ENCODE measurements at places on chromosomes 6 and 20. TPM values are rescaled to one million over a fixed set of nuclear protein-coding genes. Genes with fewer than 3 reads are reported as not detected.
A peak's percentile ranks its signal among the peaks of the same experiment; 100 is the strongest.

DNA sequence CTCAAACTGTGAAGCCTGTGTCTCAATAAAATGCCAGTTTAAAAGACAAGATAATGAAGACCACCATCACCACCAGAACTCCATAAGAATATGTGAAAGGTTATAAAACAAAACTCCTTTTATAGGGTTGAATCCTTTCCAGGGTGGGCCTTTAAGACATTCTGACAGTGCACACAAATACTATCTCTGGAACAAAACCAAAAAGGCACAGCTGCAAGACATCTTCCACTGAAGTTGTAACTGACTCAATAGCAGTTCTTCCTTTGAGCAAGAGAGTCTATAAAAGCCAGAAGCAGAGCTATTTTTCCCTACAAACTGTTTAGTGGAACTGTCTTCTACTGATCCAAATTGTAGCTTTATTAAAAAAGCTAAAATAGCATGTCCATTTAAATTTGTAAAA is 81.6 kb downstream of the EPB41L2 start:
- DNase-seq: no peak
- peaks cover 7% of the 10 kb centered on the region for H3K4me1 ChIP-seq
- H3K27ac ChIP-seq: peak overlapping the region; percentile 27
- H3K27me3 ChIP-seq: no peaks in the 10 kb centered on the region
- no peak overlapping the region for H3K4me3 ChIP-seq
- peaks cover 8% of the 10 kb centered on the region for H3K36me3 ChIP-seq

GRCh38 chr20:37291724-37292126 is 2.3 kb downstream of the MANBAL start:
- H3K36me3 ChIP-seq: peaks cover 27% of the 10 kb centered on the region
- H3K27ac ChIP-seq: no peak overlapping the region
- H3K4me1 ChIP-seq: peaks cover 16% of the 10 kb centered on the region
- peak overlapping the region; percentile 35 for H3K4me3 ChIP-seq
- no peaks in the 10 kb centered on the region for H3K27me3 ChIP-seq

GRCh38 chr20:48246061-48246790 is 460.9 kb upstream of the SULF2 start:
- H3K4me1 ChIP-seq: peaks cover 1% of the 10 kb centered on the region
- no peak overlapping the region for H3K27ac ChIP-seq

DNA sequence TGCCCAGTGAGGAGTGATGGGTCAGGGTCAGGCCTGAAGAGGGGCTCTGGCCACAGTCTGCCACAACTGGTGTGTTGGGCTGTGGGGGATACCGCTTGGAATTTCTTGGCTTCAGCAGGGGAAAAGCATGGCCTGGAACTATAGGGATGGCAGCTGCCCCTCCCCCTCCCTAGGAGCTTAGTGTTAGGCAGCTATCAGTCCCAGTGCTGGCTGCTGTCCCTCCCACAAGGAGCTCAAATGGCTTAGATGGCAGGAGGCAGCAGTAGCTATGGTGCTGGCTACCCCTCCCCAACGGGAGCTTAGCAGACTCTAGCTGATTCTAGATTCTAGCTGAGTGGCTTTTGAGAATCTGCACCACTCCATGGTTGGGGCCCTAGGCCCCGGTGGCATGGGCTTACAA is 414.5 kb upstream of the HSF2 start:
- no peaks in the 10 kb centered on the region for H3K36me3 ChIP-seq
- H3K27ac ChIP-seq: no peak overlapping the region
- no peak overlapping the region for H3K4me3 ChIP-seq
- no peak for DNase-seq
- H3K4me1 ChIP-seq: no peaks in the 10 kb centered on the region

DNA sequence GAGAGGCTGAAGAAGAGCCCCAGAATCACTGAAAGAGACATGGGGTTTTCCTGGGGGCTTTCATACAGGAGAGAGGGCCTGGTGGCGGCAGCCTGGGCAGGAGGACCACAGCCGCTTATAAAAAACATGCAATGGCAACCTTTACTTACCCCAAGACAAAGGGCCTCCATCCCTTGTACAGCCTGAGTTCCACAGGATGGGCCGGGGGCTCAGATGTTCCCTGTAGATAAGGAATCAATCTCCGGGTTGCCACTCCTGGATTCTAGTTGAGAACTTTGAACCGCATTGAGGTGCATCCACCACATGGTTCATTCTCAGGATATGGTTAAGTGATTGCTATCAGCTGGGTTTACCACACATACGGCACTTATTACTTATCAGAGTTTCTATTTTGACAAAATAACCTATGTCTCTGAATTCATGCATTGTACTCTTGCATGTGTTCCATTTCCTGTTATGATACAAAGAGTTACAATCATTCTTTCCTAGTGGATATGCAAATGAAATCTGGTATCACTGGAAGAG is 677.6 kb downstream of the KIF16B start:
- H3K27ac ChIP-seq: no peak overlapping the region
- H3K4me1 ChIP-seq: no peaks in the 10 kb centered on the region
- H3K27me3 ChIP-seq: no peaks in the 10 kb centered on the region
- DNase-seq: no peak

DNA sequence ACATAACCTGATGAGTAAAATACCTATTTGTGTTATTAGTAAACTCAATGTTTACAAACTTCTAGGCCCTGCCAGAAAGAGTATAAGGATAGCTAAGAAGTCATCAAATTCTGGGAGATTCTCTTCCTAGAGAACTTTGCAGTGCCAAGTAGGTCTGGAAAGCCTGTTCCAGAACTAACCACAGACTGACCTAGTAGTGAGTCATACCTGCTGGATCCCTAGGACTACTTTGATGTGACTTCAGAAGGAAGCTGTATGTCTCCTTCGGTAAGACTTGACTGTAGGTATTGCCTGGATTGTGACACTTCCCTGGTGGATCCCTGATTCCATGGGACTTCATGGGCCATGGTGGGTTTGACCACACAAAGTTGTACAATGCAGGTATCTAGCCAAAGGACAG is 131.7 kb downstream of the DNAH8 start:
- H3K27me3 ChIP-seq: peaks cover 10% of the 10 kb centered on the region
- H3K36me3 ChIP-seq: no peaks in the 10 kb centered on the region
- H3K4me1 ChIP-seq: no peaks in the 10 kb centered on the region
- no peak overlapping the region for H3K4me3 ChIP-seq
- H3K27ac ChIP-seq: no peak overlapping the region

GRCh38 chr6:30283761-30284160 is 43.0 kb upstream of the TRIM39 start:
- no peaks in the 10 kb centered on the region for H3K27me3 ChIP-seq
- H3K27ac ChIP-seq: no peak overlapping the region
- H3K4me1 ChIP-seq: no peaks in the 10 kb centered on the region
- H3K4me3 ChIP-seq: no peak overlapping the region

DNA sequence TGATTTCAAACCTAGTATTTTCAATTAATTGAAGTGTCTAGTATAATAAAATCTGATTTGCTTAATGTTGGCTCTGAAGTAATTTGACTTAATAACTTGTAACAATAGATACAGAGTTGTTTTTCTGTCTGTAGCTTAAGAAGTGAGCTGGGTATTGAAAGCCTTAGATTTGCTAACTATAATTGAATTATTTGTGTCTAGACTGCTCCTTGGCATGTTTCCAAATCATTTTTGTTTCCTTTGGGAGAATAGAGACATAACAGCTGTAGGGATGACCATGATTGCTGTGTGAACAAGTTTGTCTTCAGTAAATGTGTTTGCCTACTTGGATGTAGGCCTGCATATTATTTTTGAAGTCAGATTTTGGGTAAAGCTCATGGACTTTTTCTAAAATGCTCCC is 115.4 kb downstream of the SCAF8 start:
- H3K4me1 ChIP-seq: peaks cover 48% of the 10 kb centered on the region
- H3K36me3 ChIP-seq: peaks cover 14% of the 10 kb centered on the region
- H3K27me3 ChIP-seq: no peaks in the 10 kb centered on the region
- H3K4me3 ChIP-seq: no peak overlapping the region
- DNase-seq: no peak
- peak overlapping the region; percentile 79 for H3K27ac ChIP-seq

- peaks cover 5% of the 10 kb centered on the region for H3K4me1 ChIP-seq
- peaks cover 10% of the 10 kb centered on the region for H3K27me3 ChIP-seq
- H3K4me3 ChIP-seq: no peak overlapping the region
- no peak overlapping the region for H3K27ac ChIP-seq
Observed at GRCh38 chr6:106112433-106112832, 26.3 kb downstream of the PRDM1 start.

- peak overlapping the region; percentile 24 for H3K27ac ChIP-seq
- no peak overlapping the region for H3K4me3 ChIP-seq
- peaks cover 31% of the 10 kb centered on the region for H3K4me1 ChIP-seq
- no peak for DNase-seq
Observed at GRCh38 chr6:22614547-22614946, 45.2 kb downstream of the HDGFL1 start.

PROCR gene
- 4.0 TPM for total RNA-seq

RIMS4 gene
- 1.6 TPM for total RNA-seq

EFCAB8 gene
- 0.51 TPM for total RNA-seq

GGTLC1 gene
- total RNA-seq: not detected

SEL1L2 gene
- not detected for total RNA-seq

TENT5A gene
- total RNA-seq: 10.9 TPM

LPA gene
- total RNA-seq: 2.0 TPM

Measured in mesothelial cell of epicardium (in vitro differentiated cells).